NCI-H82 (cell line): ENCODE measurements at places on chromosomes 2 and 18.

- DNase-seq, result no peak
These were observed 582.2 kb upstream of the DDX18 start for GRCh38 chr2:117232305-117232704.

GRCh38 chr2:120545521-120546047 lies 190.1 kb upstream of the GLI2 start:
- no peak for DNase-seq

DNA sequence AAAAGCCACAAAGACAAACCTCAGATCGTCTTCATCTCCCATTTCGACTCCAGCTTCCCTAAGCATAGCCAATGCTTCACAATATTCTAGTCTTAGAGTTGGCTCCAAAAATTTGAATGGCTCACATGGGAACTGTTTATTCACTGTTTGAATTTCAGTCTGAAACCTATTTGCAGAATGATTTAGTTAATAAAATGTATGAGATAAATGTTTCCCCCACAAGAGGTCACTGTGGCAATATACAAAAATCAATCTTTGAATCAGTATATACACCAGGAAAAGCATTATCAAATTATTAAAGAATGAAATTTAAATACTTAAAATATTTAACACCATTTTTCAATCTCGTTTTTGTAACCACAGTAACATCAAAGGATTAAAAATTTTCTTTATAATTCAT lies 40.0 kb upstream of the MCM6 start:
- DNase-seq, result peak; percentile 67

DNA sequence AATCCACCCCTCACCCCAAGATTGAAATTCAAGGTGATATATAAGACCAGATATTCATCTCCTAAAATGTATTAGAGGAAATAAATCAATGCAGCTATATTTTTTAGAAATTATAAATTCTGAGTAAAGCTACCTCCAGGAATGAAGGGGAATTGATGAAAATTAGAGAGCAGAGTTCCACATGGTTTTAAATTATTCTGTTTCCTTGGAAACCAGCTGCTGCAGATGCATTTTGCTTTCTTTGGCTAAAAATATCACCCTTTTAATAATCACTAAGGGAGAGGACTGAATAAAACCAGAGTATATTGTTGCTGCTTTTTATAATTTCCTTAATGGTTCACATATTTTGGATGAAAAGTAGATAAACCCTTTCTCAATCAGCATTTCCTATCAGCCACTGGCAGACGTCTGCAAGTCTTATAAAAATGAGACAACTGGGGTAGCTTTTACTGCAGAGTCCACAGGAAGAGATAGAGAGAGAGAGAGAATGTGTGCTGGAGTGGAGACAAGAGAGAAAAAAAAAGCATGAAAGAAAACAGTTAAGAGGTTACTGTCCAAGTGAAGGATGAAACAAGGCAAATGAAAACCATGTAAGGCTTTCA lies 2.0 kb downstream of the CSRNP3 start:
- peak; percentile 61 for DNase-seq

GRCh38 chr2:10575609-10576280 lies 114.0 kb downstream of the NOL10 start:
- DNase-seq, result no peak

GRCh38 chr2:23698721-23699579 lies 228.0 kb downstream of the ATAD2B start:
- no peak for DNase-seq

DNA sequence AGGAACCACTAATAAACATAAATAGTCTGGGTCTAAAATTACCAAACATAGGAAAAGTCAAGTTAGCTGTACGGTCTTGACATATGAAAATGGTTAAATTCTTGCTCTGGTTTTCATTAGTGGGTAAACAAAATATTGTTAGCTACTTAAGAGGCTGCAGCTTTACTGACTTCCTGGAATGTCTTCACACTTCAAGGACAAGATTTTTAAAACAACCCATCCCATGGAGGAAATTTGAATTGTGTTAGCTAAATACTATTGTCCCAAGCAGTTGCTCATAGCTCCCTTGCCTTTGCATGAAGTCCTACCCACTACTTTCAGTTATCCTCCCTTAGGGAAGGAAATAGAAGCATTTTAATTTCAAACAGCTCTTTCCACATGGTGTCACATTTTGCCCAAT lies 128.5 kb downstream of the EPHA4 start:
- no peak for DNase-seq

DNA sequence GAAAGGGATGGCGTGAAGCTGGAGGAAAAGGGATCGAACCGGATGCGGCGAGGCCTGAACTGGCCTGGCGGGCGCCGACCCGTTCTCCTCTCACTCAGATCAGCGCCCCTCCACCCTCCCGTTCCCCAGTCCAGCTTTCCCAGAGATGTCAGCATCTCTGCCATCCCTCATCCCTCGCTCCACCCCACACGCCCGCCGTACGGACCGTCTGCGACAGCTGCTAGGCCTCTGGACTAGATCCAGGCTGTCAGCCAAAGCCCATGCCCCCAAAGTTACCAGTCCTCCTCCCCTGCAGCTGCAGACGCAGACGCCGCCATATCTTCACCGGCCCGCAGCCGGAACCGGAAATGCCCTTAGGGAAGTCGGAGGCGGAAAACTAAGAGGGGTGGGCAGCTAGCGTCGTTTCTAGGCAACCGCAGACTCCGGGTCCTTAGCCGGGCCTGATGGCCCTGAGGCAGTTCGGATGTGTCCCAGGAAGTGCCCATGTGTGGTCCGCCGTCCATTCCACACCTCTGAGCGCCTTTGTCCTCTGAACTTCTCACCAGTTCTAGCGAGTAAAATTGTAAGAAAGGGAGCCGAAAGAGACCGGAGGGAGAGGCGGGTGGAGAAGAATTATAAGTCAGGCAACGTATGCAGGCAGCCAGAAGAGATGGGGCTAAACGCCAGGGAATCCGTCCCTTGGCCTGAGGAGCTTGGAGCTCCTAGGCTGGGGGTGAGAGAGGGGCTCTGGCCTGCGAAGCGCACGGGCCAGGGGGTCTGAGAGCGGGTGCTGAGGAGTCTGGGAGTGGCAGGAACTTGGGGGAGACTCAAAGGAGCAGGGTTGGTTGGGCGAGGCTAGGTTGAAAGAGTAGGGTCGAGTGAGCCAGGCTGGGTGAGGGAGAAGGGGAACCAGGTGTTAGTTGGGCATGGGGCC lies at the start of the genes RNF25 and STK36:
Gene RNF25 (minus strand): TSS at position 349 of the 913 bp plus-strand sequence. CDS start 32 bp downstream, at position 317.
Gene STK36 (plus strand): TSS at position 433 of the 913 bp plus-strand sequence. CDS start 744 bp downstream, outside the sequence.
- DNase-seq, result peak; percentile 94

DNA sequence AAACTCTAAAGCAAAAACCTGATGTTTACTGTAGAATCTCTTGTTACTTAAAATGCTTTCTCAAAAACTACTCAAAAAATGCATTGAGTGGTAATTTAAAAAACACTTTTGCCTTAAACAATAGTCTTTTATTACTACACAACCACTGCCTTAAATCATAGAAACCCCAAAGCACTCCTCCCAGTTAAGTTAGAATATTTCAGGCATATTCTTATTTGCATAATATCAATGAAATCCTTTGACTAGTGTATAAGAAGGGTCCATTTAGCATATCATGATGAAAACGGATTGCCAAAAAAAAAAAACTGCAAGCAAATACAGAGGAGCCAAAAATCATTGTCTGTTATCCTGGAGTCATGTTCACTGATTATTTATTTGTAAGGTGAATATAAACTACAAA lies 119.2 kb downstream of the PTPRM start:
- DNase-seq, result no peak

DNA sequence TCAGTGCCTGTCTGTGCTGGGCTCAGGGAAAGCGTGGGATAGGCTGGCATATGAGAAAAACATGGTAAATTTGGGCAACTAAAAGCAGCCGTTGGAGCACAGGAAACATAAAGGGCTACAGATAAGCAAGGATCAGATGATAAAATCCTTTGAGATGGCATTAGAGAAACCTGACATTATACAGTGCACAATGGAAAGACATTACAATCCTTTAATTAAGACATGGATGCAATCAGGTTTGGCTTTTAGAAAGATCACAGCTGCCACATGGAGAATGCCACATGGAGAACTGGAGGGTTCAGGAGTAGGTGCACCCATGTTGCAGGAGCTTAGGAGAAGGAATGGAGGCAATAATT lies 117.3 kb downstream of the CDC42EP3 start:
- DNase-seq, result peak; percentile 41

GRCh38 chr2:18456026-18456425 lies 104.4 kb downstream of the RDH14 start:
- no peak for DNase-seq

GRCh38 chr2:12764849-12765605 lies 48.3 kb downstream of the TRIB2 start:
- no peak for DNase-seq

GRCh38 chr2:231452799-231453508 lies 11.3 kb downstream of the NCL start:
- peak; percentile 80 for DNase-seq

GRCh38 chr2:236993286-236993685 lies 92.4 kb upstream of the COPS8 start:
- no peak for DNase-seq

DNA sequence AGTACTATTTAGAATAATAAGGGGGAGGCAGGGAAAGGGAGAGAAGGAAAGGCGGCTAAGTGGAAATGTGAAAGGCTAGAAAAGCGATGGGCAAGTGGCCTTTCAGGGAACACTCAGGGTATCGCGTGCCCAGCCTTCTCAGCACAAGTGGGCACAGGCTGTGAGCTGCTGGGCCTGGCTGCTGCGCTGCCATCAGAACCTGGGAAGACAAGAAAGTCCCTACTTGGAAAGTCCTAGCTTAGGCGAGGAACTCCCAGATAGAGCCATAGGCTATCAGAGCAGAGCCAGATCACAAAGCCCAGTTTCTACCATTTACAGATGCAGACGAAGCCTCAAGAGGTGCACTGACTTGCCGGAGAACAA lies 9.8 kb upstream of the FZD7 start:
- DNase-seq, result no peak

DNA sequence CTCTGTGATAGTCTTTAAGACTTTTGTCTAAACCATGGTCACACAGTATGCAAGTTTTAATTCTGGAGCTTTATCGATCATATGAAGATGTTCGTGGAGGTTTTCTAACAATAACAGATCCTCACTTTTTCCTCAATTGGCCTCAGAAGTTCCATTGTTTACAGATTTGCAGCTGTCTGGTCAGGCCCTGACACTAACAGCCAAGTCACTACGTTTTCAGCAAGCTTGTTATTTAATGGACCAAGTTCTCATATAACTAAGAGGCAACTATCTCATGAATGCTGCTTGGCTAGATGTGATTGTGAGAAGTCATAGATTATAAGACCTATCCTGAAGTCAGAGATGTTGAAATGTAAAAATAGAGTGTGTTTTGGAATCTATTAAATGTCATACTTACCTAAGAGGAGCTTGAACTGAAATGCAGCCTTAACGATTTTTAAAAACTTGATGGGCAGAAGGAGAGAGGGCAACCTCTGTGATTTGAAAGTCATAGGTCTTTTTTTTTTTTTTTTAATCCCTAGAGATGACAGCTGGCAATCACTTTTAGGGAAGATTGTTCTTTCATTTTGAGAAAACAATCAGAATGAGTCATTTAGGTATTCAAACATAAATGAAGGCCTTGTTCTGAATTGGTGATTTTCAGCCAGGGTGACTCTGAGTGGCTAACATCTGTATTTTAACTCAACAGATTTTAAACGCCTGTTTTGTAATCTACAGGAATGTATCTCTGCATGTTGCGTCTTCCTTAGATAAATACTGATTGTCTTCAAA lies 48.4 kb upstream of the NEMP2 start:
- no peak for DNase-seq

DNA sequence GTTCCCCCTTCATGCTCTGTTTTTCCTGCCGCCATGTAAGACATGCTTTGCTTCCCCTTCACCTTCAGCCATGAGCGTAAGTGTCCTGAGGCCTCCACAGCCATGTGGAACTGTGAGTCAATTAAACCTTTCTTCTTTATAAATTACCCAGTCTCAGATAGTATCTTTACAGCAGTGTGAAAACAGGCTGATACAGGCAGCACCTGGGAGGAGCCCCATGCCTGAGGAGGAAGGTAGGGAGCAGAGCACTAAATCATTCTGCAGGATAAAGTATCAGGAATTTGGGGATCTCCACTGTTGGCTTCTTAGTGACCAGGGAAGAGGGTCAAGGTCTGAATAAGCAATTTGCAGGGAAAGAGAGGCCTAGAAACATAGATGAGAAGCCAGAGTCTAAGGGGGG lies 78.0 kb downstream of the KCNF1 start:
- DNase-seq, result no peak

DNA sequence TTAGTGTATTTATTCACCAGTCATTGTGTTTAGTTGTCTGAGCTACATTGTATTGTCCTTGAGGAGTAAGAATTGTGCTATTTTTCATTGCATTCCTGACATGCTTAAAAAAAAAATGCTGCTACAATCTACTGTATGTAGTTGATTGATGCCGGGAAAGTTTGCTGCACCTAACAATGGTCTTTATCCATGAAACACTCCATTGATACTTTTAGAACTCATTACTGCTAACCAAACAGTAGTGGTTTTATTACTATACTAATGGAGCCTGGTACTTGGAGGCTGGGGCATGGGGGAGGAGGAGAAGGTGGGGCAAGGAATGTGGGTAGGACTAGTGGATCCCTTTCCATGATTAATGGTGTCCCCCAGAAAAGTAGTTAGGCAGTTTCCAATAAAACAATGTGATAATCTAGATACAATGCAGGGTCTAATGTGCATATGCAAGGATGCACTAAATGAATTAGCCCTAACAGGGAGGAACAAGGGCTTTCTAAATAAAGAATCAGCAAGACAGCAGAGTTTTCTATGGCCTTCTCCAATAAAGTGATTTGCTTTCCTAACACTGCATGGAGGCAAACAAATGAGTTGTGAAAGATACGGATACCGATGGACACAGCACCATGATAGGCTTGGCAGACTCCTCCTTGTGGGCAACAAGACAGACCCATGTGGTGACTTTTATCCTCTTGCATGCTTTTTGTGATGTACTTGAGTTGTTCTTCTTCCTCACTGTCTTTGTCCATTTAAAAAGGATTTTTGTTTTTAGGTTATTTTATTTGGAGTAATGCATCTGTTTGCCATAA lies 78.5 kb downstream of the FMNL2 start:
- DNase-seq, result no peak

DNA sequence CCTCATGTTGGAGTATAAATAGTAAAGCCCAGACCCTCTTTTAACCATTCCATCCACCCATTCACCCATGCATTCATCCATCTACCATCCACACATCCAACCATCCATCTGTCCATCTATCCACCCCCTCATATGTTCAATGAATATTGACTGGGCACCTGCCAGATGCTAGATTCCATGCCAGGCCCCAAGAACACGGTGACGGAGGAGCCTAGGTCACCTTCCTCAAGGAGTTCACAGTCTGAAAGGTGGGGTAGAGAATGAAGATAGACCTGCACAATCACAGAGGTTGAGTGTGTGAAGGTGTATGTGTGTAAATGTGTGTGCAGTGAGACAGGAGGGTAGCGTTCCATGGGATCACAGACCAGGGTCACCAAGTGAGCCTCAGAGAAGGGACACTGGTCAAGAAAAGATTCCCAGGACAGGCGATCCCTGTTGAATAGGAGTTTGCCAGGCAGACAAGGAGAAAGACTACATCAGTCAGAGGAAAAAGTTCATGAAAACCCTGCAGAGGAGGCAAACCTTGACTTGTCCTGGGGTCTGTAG lies 287.2 kb downstream of the CYP26B1 start:
- no peak for DNase-seq

DNA sequence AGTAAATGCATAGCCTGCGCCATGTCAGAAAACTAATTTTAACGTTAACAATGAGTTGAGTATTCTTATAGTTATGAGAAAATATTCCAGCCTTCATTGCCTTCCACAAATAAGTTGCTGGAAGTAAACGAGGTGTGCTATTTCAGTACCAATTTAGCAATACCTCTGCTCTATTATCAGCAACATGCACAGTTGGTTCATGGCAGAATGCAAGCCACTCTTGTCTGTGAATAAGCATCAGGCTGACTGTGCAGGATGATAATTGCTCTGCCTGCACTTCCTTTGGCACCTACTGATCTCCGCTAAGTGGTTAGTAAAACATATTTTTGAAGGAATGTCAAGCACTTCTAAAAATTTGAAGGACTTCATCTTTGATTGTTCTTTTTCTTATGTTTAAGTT lies 261.9 kb upstream of the SIX3 start:
- no peak for DNase-seq
